ENCODE measurements at places on chromosomes 1 and 21.

- DNase-seq, result no peak
Measured at GRCh38 chr21:41199123-41199522, 31.2 kb downstream of the BACE2 start.

DNA sequence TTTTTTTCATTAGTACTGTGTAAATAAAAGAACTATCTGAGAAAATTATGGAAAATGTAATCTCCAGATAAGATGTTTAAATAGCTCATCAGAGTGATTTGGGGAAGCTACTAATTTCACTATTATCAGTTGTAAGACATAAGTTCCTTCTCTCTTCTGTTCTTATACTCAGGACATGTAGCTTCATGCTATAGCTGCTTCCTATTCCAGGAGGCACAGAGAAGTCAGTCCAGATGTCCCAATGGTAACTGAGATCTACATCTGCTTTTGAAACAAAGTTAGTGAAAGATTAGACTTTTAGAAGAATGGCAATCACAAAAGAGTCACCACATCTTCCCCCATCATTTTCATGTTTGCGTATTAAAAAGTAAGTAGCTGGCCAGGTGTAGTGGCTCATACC lies 5.6 kb downstream of the MAP3K21 start:
- DNase-seq, result no peak

GRCh38 chr1:51875291-51875772 lies 3.2 kb downstream of the NRDC start:
- no peak for DNase-seq

- no peak for DNase-seq
Measured at GRCh38 chr1:39631361-39632322, 7.8 kb downstream of the HEYL start.

DNA sequence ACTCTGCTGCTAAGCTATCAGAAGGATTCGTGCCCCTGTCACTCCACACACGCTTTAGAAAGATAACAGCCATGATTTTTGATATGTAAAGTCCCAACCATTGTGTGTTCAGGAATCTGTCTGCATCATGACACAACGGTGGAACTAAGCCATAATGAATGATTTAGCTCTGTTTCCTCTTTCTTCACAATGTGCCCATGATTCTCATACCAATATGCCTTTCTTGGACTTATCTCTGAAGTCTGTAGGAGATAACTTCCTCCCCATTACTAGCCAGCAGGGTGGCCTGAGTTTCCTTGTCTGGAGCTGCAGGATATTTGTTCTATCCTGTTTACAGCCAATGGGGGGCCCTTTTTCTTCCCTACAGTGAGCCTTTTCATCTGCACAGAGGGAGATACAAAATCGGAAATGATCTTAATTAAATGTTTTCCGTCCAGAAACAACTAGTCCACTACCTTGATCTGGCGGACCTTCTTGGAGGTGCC lies 511.7 kb downstream of the USP25 start:
- DNase-seq, result no peak

- no peak for DNase-seq
Measured at GRCh38 chr1:203572134-203572625, 54.5 kb upstream of the ATP2B4 start.

- DNase-seq, result no peak
Measured at GRCh38 chr1:218568962-218569550, 223.9 kb downstream of the TGFB2 start.

- no peak for DNase-seq
Measured at GRCh38 chr1:111990026-111990877, 784 bp upstream of the KCND3 start.

- peak; percentile 65 for DNase-seq
Measured at GRCh38 chr1:161021165-161021969, 415 bp upstream of the F11R start.

- DNase-seq, result no peak
Measured at GRCh38 chr1:9126511-9126910, 2.4 kb downstream of the GPR157 start.

DNA sequence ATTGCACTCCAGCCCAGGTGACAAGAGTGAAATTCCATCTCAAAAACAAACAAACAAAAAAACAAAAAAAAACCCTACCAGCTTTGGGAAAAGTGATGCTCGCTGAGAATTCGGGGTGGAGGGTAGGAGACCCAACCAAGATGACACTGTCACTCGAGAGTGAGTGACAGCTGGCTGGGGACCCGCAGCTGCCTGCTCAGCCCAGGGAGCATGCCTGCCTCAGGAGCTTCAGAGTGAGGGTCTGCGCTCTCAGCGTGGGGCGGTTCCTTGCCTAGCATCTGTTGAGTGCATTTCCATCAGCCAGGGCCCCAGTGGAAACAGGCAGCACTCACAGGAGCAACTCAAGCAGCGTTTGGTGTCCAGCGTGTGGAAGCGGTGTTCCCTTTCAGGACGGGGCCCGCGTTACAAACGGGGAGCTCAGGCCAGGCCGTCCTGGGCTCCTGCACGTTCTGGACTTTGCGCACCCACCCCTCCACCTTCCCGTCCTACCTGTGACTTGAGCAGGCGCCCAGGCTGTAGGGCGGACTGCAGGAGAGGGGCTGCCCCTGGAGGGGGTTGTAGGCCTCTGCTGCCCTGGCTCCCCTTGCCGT lies 5.9 kb downstream of the CSTB start:
- no peak for DNase-seq

GRCh38 chr1:3456964-3457909 lies 2.8 kb downstream of the ARHGEF16 start:
- no peak for DNase-seq

Measured in activated naive CD4-positive, alpha-beta T cell (primary cell).